ENCODE measurements at places on chromosomes 6 and 20. TPM values are rescaled to one million over a fixed set of nuclear protein-coding genes. Genes with fewer than 3 reads are reported as not detected.

Gene CRISP3
- not detected for total RNA-seq

DNA sequence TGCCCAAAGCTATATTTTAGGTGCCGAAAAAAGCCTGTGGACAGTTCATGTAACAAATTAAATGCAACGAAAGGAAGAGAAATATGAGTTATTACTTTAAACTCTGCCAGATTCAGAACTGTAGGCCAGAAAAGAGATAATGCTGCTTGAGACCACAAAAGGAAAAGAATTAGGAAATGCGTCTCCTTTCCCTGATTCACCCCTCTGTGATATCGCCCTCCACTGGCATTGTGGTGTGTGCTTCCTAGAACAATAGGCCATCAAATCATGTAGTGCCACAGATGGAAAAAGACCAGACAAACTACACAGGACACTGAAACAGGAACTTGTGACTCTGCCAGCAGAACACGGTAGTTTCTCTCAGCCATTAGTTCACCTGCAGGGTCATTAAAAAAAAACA lies 14.7 kb upstream of the LAMA4 start:
- DNase-seq: no peak

Gene TREM1
- total RNA-seq: 1.2 TPM

Gene PTK7
- total RNA-seq: 1.7 TPM

Gene LGSN
- not detected for total RNA-seq

GRCh38 chr20:53738945-53739798 lies 145.5 kb upstream of the ZNF217 start:
- no peak for DNase-seq

DNA sequence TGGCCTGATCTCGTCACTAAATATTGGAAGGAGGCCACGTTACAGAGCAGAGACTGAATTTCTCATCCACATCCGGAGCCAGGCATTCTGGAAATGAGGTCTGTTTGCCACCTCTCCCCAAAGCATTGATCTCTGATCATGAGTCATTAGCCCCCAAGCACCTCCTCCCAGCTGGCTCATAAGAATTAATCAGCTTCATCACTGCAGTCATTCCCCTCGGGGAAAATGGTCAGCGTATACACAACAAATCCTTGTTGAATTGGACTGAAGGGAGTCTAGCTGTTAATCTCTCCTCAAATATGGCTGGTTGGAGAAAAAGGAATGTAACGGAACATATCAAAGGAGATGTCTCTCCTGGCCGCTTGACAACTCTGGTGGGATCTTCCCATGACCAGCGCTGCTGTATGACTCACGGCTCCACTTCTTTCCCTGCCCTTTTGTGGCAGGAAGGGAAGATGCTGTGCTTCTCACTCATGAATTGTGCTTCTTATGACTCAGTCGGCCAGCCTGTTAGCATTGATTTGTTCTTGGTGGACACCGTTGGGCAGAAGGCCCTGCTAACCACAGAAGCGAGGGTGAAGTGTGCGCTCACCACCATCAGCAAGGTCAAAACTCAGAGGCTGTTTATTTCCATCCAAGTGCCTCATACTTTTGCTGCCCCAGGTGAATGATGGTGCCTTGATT lies 76.7 kb downstream of the RNF182 start:
- no peak for DNase-seq

DNA sequence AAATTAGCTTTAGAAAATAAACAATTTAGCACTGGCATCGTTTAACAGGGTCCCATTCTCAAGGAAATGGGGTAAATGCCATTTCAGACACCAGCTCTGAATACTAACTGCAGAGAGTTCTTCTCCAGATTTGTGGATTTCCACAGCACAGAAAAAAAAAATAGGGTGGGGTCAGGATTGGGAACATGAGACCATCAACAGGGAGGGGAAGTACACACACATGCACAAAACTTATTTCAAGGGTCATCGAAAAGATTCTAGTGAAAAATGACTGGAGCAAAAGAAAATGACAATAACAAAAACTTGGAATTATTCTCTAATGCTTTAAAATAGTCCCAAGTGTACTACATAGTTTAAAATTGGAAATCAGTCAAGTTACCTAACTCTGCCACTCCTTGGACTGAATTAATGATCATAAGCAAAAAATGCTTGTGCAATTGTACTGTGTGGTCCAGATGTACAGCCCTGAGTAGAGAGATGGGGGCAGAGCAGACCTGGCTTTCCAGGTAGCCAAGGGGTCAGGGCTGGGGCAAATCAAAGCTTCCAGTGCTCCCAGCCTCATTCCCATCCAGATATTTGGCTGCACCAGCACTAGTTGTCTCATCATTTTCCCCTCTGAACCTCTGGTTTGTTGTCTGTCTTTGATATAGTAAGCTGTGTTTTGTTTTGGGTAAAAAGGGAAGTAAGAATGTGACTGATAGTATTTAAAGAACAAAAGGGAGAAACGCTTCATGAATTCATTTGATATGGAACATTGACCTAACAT lies 152.4 kb downstream of the SOBP start:
- no peak for DNase-seq

Gene MYL9
- 1,923 TPM for total RNA-seq

Gene ZC2HC1B
- total RNA-seq: not detected

- DNase-seq: no peak
Observed at GRCh38 chr6:97465877-97466561, 183.0 kb upstream of the MMS22L start.

Gene DACT2
- total RNA-seq: 1.0 TPM

Gene IYD
- total RNA-seq: not detected

GRCh38 chr6:118509009-118509617 lies 39.0 kb upstream of the PLN start:
- DNase-seq: no peak

DNA sequence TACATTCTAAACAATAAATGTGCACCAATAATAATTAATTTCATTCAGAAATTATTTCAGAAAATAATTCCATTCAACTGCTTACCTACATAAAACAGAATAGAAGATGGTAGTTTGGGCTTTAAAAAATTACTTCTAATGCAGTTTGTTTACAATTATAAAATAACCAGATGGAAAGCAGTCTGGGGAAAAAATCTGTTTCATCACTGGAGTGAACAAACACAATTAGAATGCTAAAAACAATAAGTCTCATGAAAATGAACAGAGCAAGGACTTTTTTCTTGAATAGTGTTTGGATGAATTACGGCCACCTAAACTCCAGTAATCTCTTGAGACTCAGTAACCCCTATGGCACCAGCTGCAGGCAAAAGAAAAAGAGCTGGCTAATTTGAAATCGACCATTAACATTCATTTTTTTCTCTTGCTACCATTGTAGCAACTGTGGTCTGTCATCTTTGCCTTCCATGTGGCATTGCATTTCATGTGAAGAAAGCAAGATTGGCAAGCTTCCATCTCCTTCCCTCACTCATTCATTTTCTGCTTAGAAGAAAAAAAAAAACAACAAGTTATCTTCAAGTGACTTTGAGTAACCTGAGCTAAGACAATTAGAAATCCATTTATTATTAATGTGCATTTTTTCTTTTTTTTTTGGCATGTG lies 88.4 kb upstream of the CEP85L start:
- DNase-seq: no peak

GRCh38 chr6:170149681-170150589 lies 140.9 kb downstream of the DLL1 start:
- peak; percentile 53 for DNase-seq

Gene KCTD20
- total RNA-seq: 26.4 TPM

GRCh38 chr6:130050230-130050629 lies 31.8 kb downstream of the L3MBTL3 start:
- DNase-seq: no peak

- no peak for DNase-seq
Observed at GRCh38 chr6:111110036-111110435, 22.7 kb downstream of the SLC16A10 start.
